ENCODE measurements at places on chromosomes 16 and 17. TPM values are rescaled to one million over a fixed set of nuclear protein-coding genes. Genes with fewer than 3 reads are reported as not detected.

DNA sequence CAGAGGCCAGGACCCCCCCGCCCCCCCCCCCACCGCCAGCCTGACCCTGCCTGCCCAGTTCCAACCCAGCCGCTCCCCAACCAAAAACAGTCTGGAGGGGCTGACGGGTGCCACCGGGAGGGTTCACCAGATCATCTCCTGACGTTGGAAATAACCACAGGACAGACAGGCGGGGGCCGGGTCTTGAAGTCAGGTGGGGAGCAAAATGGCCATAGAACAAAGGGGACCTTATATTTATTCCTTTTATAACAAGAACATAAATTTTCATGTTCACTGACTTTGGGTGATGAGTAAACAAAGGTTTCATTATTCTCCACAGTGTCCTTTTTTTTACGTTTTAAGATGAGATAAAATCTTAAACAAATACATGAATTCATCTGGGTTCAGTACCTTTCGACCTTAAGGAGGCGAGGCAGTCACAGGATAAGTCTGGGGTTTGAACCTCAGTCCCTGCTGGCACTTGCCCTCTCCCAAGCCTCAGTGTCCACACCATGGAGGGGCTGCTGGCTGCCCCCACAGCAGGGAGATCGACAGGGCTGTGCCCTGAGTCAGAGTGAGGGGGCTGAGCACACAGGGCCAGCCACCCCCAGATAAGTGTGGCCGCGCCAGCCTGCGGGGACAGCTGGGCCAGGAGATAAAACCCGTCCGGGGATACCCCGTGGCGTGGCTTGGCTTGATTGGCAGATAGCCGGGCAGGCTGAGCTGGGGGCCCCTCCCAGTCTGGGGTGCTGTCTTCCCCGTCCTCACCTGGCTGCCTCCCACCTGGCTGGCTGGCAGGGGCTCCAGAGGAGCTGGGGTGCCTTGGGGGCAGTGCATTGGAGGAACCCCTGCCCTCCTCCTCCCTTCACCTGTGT lies 15.0 kb downstream of the SLC7A5 start:
- DNase-seq, result no peak

GRCh38 chr16:4320571-4321137 lies 4.8 kb downstream of the GLIS2 start:
- no peak for DNase-seq

DNA sequence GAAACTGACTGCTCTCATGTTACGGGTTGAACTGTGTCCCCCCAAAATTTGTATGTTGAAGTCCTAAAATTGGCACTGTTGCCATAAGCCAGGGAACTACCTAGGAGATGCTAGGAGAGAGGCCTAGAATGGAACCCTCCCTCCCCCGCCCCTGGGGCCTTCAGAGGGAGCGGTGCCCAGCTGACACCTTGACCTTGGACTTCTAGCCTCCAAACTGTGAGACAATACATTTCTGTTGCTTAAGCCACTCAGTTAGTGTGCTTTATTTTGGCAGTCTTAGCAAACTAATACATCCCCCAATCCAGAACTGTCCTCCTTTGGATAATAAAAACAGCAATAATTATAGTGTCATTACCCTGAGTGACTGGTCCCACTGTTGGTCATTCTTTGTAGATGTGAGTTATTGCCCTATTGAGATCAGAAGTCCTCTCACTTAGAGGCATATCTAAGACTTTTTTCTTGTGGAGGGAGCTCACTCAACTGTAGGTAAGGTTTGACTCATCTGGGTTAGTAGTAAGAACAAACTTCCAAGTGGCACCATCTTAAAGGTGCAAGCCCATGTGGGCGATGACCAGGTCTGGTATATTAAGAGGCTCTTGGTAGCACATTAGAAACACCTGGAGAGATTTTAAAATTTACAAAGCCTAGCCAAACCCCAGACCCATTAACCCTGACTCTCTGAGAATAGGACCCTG lies 93.0 kb upstream of the HLF start:
- DNase-seq, result no peak

- no peak for DNase-seq
These were observed 46.0 kb downstream of the TMC5 start for GRCh38 chr16:19463468-19464315.

- DNase-seq, result peak; percentile 86
These were observed 27.2 kb downstream of the ABCC3 start for GRCh38 chr17:50661795-50662391.

GRCh38 chr16:83623892-83624291 lies 183.9 kb upstream of the HSBP1 start:
- no peak for DNase-seq

- DNase-seq, result no peak
These were observed 194.6 kb upstream of the DYNLRB2 start for GRCh38 chr16:80346111-80346632.

DNA sequence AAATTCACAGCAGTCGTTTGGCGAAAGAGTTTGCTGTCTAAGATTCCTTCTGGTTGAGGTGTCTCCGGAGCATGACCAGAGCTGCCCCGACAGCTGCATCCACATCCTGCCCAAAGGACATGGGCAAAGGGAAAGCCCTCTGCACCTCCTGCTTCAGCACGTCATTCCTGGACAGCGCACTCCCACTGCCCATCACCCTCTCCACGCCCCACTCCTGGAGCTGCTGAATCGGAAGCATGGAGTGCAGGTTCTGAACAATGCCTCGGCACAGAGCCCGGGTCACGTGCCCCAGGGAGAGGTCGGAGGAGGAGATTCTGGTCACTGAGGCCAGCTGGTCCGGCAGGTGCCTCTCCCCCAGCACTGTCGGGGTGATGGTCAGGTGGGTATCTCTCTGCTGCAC lies 1.3 kb upstream of the TRPV1 start:
- no peak for DNase-seq

- DNase-seq, result no peak
These were observed 17.9 kb upstream of the CBX4 start for GRCh38 chr17:79857095-79857494.

- no peak for DNase-seq
These were observed 218.3 kb downstream of the SOX9 start for GRCh38 chr17:72338847-72339790.

- no peak for DNase-seq
These were observed 118.9 kb downstream of the PARN start for GRCh38 chr16:14510939-14511799.

GRCh38 chr17:74453665-74454196 lies 12.7 kb upstream of the CD300A start:
- DNase-seq, result peak; percentile 96

DNA sequence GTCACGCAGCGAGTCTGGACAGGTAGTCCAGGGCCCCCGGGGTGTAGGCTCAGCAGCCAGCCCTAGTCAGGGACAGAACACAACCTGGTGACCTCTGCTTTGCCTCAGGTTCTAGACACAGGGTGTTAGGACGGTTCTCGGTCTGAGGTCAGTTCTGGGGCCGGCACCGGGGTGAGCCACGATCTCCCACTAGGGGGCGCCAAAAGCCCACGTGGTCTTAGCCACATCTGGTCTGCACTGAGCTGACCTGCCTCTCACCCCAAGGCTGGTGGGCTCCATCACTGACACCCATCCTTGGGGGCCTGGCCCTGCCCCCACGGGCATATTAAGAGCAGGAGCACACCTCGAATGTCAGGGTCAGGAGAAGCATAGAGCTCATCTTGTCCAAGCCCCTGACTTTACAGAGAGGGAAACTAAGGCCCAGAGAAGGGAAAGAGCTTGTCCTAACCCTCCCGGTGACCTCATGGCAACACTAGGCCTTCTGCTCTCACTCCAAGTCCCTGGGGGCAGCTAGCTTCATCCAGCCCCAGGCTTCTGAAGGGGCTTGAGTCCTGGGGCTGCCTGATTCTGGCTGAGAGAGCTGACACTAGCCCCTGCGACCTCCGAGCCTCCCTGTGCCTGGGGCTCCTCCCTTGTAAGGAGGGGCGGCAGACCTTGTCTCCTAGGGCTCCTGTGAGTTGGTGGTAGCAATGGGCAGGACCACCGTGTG lies 9.0 kb downstream of the SLC5A10 start:
- peak; percentile 89 for DNase-seq

DNA sequence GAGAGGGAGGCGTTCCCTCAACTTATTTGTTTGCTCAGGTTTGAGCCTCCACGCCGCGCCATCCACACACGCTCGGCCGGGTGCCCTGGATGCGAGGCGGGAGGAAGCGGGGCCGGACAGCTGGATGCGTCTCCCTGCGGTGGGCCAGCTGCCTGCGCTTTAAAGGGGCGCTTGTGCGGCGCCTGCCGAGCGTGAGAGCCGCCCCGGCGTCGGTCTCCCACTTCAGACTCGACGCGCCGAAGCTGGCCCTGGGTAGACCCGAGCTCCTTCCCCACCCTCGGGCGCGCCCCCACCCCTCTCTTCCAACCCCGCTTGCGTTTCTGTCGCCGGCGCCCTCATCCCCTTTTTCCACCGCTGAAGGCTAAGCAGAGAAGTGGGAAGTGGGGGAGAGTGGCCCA lies 527 bp upstream of the CHAD start:
- DNase-seq, result no peak

DNA sequence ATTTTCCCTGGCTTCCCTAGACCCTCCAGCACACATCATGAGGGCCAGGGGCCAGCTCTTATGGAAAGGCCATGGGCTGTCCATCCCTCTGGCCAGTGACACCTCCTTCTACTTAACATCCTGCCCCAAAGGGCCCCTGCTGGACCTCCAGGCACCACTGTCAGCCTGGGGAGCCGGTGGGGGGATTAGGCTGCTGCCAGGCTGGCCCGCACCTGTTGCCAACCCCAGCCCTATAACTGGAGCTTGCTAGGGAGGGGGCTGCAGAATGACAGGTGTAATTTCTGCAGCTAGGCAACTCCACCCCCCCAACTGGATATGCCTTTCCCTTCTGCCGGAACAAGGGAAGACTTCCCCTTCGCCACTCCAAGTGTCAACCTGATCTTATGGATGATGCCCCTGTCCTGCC lies 12.5 kb downstream of the RARA start:
- DNase-seq, result no peak

- DNase-seq, result no peak
These were observed 46.7 kb upstream of the TBX2 start for GRCh38 chr17:61352781-61353491.

DNA sequence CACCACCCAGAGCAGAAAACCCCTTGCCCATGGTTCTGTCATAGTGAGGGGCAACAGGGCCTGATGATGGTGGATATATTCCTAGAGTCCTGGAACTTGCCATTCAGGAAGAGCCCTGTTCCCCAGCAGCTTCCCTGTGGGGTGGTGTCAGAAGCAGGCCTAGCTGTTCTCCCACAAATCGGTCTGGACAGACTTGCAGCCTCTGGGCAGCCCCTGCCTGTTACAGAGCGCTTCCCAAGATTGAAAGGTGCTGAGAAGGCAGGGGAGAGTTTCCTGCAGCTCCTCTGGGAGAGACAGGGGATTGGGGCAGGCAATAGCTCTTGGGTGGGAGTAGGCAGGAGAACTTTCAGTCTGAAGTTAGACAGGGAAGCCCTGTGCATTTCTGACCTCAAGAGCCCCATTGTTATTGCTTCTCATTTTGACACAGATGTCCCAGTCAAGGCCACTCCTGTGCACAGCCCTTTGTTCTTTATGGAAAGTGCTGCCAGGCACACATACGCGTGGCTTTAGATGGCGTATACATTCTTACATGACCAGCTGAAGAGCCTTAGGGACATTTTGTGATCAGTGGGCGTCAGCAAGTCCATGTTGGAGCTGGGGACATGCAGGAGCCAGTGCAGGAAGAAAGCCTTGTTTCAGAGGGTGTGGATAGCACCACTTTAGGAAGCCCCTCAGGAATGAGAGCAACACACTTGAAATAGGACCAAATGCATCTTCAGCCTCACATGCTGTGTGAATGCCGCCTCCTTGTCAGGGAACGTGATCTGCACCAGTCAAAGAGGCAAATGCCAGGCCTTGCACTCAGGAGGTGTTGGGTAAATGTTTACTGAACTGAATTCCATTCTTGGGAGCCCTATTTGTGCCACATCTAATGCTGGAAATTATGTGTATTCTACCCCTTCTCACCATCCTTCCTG lies 67.5 kb downstream of the GNAO1 start:
- no peak for DNase-seq

GRCh38 chr16:53629607-53630312 lies 73.9 kb downstream of the RPGRIP1L start:
- no peak for DNase-seq

GRCh38 chr17:19238167-19238505 lies 970 bp downstream of the EPN2 start:
- no peak for DNase-seq

GRCh38 chr16:25433388-25433787 lies 175.7 kb upstream of the ZKSCAN2 start:
- no peak for DNase-seq

DNA sequence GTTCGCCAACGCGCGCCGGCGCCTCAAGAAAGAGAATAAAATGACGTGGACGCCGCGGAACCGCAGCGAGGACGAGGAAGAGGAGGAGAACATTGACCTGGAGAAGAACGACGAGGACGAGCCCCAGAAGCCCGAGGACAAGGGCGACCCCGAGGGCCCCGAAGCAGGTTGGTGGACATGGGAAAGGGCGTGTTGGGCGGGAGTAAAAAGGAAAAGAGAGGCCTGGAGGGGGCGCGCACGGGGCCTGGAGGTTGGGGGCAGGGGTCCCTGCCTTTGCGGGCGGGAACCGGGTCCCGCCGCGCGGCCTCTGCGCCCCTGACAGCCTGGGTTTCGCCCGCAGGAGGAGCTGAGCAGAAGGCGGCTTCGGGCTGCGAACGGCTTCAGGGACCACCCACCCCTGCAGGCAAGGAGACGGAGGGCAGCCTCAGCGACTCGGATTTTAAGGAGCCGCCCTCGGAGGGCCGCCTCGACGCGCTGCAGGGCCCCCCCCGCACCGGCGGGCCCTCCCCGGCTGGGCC lies 2.1 kb downstream of the IRX5 start:
- DNase-seq, result no peak

BFAR gene
- total RNA-seq, result 71.7 TPM

SMARCD2 gene
- total RNA-seq, result 193 TPM

KRTAP4-5 gene
- not detected for total RNA-seq

CLCN7 gene
- 97.7 TPM for total RNA-seq

ABAT gene
- 24.8 TPM for total RNA-seq

GPR139 gene
- total RNA-seq, result not detected

C16orf96 gene
- total RNA-seq, result not detected

ITGA2B gene
- not detected for total RNA-seq

OR2C1 gene
- total RNA-seq, result not detected

CA4 gene
- total RNA-seq, result 12.3 TPM

ABCC12 gene
- not detected for total RNA-seq
